ENCODE measurements at places on chromosomes 12 and 14.

GRCh38 chr12:48818831-48819590 lies 715 bp downstream of the CACNB3 start:
- DNase-seq, result no peak

DNA sequence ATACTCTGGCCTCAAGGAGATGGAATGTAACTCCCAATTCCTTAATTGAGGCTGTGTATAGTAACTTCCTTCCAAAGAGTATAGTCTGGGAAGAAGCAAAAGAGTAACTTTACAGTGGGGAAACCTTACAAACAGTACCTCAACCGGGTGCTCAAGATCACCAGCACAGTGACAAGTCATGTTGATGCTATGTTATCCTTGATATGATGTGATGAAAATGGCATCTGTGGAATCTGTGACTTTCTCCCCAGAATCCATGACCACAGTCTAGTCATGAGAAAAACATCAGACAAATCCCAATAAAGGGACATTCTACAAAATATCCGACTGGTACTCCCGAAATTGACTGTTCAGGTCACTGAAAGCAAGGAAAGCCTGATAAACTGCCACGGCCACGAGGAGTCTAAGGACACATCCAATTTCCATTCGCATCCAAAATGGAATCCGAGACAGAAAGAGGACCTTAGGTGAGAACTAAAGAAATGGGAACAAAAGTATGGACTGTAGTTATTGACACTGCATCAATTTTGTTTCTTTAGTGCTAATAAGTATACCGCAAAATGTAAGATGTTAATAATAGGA lies 97.3 kb upstream of the FRMD6 start:
- peak; percentile 44 for DNase-seq

DNA sequence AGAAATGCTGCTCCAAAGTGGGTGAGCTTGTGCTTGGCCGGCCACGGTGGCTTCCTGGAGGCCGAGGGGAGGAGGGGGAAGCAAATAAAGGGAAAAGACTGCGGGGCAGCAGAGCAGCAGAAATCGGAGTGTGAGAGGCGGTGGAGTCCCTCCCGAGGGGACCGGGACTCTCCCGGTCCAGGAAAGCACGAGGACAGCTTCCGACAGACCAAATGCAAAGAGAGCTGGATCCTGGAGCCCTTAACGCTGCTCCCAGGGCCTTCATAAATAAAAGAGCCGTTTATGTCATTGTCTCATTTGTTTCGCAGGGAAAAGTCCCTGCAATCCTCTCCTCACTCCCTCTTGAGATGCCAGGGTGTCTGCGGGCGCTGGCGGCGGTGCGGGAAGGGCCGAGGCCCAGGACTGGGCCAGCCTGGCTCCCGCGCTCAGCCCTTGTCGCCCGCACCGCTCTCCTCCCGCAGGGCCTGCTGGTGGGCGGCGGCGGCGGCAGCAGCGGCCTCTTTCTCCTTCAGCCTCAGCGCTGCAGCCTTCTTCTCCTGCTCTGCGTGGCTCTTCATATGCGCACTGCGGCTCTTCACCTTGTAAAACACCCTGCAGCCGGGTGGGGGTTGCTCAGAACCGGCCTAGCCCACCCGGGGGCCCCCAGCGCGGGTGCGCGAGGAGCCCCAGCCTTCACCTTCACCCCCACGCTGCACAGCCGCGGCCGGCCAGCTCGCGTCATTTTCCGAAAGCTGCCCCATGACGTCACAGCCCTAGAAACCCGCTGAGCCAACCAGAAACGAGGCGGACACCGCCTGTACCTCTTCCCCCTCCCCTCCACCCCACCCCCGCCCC lies 4.5 kb upstream of the PNMA1 start:
- DNase-seq, result no peak

DNA sequence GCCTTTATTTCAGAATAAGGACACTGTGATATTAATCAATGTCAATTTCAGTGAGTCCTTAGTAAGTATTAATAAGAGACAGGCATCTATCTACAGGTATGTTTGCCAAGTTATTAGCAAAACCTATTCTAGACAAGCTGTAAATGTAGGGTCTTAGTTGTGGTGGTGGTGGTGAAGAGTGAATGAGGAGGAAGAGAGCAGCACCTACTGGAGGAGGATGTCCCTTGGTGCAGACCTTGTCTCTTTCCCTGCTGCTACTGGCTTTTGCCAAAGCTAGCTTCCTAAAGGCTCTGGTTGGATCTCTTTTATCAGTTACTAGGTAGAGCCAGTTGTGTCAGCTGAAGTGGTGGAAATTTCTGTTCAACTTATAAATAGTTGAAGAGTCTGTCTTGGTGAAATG lies 304.8 kb upstream of the ATP2B1 start:
- DNase-seq, result no peak

- DNase-seq, result no peak
Measured at GRCh38 chr12:31965090-31965489, 5.9 kb downstream of the RESF1 start.

DNA sequence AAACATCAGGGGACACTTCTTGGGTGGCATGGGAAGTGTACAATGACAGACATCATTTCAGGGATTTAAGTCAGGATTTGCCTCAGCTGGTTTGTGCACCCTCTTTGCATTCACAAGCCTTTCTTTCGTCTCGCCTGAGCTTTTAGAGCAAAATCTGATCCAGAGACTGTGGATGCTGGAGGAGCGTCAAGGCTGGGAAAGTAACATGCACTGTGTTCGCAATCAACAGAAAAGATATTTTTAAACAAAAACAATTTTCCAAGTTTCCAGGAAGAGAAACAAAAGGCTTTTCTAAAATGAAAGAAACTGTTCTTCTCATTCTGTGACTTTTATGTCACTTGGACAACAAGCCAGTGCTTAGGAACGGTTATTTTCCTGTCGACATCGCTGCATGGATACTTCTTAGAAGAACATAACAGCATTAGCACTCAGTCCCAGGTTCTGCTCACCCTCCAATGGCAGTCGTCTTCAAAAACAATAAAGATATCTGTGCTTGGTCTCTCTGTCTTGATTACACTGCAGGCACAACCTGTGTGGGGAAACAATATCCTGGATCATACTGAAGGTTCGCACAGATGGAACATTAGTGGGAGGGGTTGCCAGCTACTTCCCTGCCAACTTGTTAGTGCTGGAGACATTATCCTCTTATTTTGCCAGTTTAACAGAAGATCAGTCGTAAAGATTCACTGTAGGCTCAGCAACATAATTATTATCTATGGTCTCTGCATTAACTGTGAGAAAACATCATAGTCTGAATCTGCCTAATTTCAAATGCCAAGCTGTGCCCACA lies 403.3 kb upstream of the ATP2B1 start:
- no peak for DNase-seq

DNA sequence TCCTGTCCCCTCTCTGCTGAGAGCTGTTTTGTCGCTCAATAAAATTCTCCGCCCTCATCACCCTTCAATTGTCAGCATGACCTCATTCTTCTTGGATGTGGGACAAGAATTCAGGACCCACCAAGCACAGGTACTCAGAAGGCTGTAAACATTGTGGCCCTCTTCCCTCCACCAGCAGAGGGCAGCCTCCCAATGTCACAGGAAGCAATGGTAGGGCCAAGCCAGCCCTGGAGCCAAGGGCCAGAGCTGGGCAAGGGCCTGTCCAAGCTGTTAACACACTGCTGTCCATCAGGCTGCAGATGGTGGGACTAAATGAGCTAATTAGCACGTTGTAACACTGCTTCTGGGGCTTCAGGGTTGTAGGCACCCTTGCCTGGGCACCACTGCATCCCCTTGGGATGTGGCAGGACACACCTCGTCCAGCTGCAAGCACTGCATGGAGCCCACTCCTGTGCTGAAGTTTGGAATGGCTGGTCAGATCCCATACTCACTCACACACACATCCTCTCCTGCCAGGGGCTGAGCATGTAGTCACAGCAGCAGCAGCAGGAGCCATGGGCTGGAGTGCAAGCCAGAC lies 62.7 kb upstream of the HECTD1 start:
- peak; percentile 21 for DNase-seq

GRCh38 chr12:95731519-95731958 lies 59.0 kb downstream of the NTN4 start:
- DNase-seq, result no peak

DNA sequence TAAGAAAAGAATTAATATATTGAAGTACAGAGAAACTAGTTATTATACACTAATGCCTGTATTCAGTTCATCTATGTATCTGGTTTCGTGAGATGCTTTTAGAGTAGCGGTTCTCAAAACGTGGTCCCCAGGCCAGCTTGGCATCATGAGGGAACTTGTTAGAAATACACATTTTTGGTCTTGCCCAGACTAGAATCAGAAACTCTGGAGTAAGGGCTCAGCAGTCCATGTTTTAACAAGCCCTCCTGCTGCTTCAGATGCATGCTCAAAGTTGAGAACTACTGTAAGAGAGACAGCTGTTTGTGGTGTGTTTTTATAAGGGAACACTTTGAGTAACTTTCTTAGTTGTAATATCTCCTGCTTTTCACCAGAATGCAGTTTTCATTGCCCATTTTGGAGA lies 18.1 kb downstream of the GPATCH2L start:
- DNase-seq, result peak; percentile 56

- DNase-seq, result no peak
Measured at GRCh38 chr12:42557586-42558172, 31.9 kb downstream of the PRICKLE1 start.

- no peak for DNase-seq
Measured at GRCh38 chr12:66573605-66574004, 105.3 kb downstream of the GRIP1 start.

DNA sequence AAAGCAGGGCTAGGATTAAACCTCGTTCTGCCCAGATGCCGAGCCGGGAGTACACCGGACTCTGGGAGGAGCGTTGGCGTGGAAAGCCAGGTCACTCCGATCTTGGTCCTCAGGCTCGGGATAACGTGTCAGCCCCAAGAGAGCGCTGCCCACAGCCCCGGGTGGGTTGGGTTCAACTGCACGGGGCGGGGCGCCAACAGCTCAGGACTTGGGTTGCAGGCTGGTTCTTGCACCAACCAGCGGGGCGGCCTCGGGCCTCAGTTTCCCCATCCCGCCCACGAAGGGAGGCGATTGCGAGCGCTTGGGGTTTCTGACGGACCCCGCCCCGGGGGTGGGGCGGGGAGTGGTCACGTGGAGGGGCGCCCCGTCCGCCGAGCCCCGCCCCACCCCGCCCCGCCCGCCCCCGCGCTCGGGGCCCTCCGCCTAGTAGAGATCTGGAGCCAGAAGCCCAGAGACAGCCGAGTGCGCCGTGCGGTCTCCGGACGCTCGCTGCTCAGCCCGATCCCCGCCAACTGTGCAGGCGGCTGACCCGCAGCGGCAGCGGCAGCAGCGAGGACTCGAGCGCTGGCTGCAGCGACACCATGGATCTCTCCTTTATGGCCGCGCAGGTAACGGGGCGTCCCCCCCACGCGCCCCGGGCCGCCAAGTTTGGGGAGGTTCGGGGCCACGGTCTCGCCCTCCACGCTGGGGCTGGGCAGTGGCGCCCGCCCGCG lies at the start of gene C14orf132:
Gene C14orf132, plus strand, starts transcription at position 443 of the 713 bp plus-strand sequence. Its CDS starts 139 bp downstream, at position 582.
- peak; percentile 15 for DNase-seq

DNA sequence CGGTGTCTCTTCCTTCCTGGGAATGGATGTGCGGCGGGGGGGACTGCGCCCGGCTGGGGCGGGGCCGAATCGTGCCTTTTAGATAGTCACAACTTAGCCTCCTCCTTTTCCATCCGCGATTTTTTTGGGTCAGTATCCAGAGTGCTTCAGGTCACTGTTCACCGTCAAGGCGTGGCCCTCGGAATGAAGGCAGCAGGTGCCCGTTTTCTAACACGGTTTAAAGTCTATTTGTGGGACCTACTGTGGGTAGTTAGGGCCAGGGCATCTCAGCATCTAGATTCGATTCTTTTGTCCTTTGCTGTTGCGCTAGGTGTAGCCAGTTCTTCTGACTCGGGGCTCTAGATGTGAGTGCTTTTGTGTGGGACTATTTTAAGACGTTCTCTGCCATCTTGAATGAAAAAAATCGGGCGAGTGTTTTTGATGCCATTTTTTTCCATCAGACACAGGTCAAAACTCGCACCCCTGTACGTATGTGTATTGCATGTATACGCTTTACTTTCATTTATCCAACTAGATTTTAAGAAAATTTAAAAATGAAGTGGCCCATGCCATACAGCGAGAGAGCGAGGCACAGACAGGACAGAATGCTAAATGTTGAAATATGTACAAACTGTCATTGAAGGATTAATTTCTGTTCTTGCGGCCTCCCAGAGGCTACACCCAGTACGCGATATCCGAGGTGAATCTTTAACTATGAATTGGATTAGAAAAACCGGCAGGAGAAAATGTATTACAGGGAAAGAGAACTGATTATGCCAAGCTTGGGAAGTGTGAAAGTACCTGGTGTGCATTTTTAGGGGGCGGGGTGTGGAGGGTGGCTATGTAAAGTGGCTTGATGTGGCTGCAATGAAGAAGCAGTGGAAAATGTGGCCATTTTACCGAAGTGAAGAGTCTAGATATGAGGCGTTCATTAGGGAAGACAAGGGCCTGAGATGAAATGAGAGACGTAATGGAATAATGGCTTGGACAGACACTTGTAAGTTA lies 835 bp downstream of the VEZT start:
- DNase-seq, result peak; percentile 73

DNA sequence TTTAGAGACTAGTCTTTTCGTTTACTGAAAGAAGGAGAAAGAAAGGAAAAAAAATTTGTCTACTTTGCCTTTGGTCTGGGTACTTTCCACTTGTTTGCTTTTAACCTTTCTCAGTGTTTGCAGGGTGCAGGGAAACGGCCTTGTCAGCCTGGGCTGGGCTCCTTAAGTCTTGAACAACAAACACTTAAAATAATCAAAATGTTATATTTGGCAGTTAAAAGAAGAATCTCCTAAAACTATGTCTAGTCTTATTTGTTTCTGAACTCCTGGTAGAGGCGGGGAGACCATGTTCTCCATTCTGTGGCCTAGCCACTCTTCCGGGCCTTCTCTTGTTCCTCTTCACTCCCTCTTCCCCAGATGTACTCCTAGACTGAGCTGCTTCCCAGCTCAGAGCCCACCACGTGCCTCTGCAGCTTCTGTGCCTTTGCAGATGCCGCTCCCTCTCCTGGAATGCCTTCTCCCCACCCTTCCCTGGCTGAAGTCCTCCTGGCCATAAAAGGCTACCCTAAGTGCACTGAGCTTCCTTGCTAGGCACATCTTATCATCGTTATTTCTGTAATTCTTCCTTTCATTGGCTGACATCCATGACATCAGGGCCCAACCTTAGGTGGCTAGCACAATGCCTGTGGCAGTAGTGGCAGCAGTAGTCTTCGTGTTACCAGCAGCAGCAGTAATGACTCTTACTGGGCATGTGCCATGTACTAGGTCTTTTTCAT lies 432.9 kb downstream of the ZFP36L1 start:
- DNase-seq, result peak; percentile 58

GRCh38 chr14:71815110-71815509 lies 117.1 kb upstream of the RGS6 start:
- DNase-seq, result no peak

DNA sequence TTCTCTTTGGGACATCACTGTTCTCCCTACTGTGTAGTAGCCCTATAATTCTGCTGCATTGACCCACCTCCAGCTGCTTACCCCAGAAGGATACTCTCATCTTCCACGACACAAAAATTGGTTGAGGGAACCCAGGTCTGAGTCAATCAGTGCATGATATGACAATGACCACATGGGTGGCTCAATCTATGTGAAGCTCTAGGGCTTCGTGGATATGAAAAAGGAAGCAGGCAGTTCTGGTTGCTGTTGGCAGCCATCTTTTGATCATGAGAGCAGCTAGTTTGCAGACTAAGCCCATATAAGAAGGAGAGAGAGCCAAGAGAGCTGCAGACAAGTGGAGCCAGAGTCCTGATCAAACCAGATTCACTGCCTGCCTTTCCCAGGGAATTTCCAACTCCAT lies 57.9 kb downstream of the AVPR1A start:
- DNase-seq, result no peak

Measured in bronchial epithelial cell (primary cell).